ENCODE measurements at places on chromosomes 11 and 22.

DNA sequence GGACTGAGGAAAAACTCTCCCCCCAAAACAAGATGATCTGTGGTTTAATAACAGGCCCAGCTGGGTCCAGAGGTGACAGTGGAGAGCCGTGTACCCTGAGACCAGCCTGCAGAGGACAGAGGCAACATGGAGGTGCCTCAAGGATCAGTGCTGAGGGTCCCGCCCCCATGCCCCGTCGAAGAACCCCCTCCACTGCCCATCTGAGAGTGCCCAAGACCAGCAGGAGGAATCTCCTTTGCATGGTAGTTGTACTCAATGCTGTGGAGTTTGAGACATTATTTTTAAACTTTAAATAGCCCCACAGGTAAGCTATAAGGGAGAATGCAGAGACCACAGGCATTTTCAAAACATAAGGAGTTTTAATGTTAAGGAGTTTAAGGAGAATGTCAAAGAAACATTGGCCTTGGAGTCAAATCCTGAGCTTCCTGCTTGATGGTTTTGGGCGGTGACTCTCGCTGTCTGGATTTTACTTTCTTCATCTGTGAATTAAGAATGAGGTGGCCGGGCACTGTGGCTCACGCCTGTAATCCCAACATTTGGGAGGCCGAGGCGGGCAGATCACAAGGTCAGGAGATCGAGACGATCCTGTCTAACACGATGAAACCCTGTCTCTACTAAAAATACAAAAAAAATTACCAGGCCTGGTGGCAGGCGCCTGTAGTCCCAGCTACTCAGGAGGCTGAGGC lies 6.8 kb downstream of the APOL1 start:
- DNase-seq = no peak

- no peak for DNase-seq
Observed at GRCh38 chr22:17302616-17303015, 66.6 kb upstream of the CECR2 start.

DNA sequence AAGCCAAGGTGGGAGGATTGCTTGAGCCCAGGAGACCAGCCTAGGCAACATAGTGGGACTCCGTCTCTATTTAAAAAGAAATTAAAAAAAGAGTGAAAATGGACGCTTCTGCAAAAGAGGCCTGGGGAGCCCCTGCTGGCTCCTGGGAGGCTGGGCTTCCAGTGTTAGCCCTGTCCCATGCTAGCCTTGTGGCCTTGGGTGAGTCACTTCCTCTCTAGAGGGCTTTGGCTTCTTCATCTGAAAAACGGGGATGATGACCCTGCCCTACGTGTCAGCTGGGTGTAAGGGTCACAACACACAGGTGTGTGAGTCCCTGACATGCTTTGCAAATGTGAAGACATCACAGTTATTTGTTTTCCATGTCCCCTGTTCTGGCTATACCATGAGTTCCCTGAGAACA lies 32.8 kb downstream of the FAM227A start:
- DNase-seq = no peak

GRCh38 chr11:65131417-65131776 lies 2.9 kb downstream of the SYVN1 start:
- DNase-seq = no peak

DNA sequence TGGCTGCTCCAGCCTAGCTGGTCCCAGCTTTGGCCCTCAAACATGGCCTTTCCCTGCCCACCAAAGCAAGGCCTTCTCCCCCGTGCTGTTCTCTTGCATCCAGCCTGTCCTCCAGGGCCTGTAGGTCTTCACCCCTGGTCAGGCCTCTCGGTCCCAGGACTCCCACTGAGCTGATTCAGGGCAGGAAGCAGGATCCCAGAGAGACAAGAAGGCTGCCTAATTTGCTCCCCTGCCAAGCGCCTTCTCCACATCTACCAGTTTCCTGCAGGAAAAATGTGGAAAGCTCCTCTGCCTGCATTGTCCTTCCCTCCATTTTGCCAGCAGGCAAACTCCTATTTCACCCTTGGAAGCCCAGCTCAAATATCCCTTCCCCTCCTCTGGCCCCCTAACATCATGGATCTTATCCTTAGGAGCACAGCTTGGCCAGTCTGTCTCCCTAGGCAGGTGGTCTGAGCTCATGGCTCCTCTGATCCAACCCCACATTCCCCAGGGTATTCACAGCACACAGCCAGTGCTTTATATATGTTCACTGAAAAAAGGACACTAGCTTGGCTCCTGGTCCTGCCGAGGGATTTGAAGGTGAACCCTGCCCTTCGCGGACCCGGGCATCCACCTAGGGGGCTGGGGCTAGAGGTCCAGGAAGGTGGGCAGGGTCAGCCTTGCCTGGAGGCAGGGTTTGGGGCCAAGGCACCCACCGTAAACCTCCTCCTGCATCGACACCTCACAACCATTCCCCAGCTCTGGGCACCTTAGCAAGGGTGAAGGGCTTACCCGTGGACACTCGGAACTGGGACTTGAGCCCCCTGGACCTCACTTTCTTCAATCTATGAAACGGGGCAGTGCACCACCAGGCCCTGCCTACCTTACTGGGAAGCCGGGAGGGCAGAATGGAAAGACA lies 968 bp downstream of the RHBDD3 start:
- DNase-seq = no peak

DNA sequence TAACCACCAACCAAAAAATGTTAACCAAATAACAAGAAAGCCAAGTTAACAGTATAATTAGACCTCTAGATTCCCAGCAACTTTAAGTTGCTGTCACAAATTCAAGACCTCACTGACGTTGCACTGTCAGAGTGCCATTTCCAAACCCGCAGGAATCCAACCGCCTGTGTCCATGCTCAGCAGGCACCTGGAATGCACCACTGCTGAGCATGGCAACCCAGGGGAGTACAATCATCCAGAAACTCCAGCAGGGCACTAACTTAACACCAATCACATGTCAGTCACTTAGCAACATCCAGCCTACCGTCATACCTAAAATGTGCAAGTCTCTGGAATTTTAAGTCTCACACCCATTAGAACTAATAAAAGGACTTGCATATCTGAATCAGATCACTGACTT lies 48.8 kb downstream of the SMCO4 start:
- no peak for DNase-seq

- no peak for DNase-seq
Observed at GRCh38 chr11:112118176-112118575, 31.5 kb downstream of the SDHD start.

DNA sequence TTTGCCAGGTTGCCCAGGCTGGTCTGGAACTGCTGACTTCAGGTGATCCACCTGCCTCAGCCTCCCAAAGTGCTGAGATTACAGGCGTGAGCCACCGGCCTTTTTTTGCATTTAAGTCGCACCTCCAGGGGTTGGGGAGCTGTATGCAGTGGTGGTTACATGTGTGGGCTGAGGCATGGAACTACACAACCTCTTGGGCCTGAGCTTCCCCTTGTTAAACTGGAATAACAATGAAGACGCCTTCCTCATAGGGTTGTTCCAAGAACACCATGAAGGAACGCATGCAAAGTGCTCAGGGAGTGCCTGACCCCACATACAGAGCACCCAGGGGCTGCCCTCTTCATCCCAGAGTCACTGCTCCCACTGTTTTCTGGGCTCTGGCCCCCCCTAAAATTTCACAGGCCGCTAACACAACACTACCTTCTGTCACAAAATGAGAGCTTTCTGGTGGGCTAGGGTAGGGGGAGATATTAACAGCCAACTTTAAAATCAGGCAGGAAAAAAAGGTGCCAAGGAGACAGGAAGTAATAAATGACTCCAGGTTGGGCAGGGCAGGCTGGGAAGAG lies 1.3 kb upstream of the FAM118A start:
- DNase-seq = no peak

- no peak for DNase-seq
Observed at GRCh38 chr22:41551877-41552582, 7.8 kb upstream of the POLR3H start.

GRCh38 chr11:110349138-110349996 lies 53.0 kb upstream of the RDX start:
- no peak for DNase-seq

GRCh38 chr11:2480874-2481220 lies 36.0 kb downstream of the KCNQ1 start:
- DNase-seq = no peak

- DNase-seq = no peak
Observed at GRCh38 chr11:103898065-103898464, 138.4 kb upstream of the DDI1 start.

- no peak for DNase-seq
Observed at GRCh38 chr11:83971063-83971462, 684.9 kb upstream of the CCDC90B start.

- DNase-seq = no peak
Observed at GRCh38 chr11:34426766-34427185, 12.0 kb upstream of the CAT start.

- DNase-seq = no peak
Observed at GRCh38 chr11:75731095-75731494, 13.5 kb downstream of the MOGAT2 start.

GRCh38 chr11:117052196-117053149 lies 45.8 kb downstream of the SIK3 start:
- DNase-seq = no peak

DNA sequence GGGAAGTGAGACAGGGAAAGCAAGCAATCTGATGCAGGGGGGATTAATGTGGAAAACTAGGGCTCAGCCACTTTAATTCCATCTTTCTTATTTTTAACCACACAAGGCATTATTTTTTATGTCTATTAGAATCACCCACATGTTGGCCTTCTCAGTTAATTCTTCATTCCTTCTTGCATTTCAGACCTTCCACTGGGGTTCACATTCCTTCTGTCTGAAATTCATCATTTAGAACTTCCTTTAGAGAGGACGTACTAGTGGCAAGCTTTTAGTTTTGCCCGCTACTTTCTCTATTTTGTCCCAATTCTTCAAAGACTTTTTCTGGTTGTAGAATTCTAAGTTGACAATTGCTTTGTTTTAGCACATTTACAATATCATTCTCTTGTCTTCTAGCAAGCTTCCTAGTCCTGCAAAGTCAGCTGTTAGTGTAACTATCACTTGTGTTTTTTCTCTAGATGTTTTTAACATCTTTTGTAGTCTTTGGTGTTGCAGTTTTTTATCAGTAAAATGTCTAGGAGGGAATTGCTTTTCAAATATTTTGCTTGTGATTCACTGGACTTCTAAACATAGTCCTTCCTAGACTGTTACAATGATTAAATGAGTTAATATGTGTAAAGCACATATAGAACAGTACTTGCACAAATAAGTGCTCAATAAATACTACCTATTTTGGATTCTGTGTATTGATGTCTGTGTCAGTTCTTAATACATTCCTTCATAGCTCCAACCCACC lies 5.5 kb upstream of the NNMT start:
- DNase-seq = no peak

- no peak for DNase-seq
Observed at GRCh38 chr11:8757047-8757446, 74.5 kb downstream of the RPL27A start.

- DNase-seq = no peak
Observed at GRCh38 chr22:24105631-24106030, 75.7 kb upstream of the SUSD2 start.

DNA sequence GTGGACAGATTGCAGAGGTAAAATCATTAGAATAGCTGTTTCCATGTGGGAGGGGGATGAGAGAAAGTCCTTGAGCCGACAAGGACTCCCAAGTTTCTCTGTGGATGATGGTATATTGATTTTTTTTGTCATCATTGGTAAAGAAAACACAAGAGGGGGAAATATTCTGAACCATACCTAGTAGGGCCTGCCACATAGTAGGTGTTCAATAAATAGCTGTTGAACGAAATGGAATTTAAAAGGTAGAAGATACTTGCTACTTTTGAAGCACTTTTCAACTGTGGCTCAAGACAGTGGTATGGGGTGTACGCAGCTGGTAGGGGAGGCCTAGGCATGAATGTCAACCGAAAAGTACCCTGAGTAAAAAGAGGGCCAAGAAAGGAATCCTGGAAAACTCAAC lies 2.1 kb downstream of the CAVIN3 start:
- no peak for DNase-seq

- DNase-seq = no peak
Observed at GRCh38 chr11:117219001-117219400, 12.9 kb downstream of the PCSK7 start.

- DNase-seq = no peak
Observed at GRCh38 chr11:106420686-106421085, 343.2 kb downstream of the AASDHPPT start.

- no peak for DNase-seq
Observed at GRCh38 chr11:22884217-22884616, 23.9 kb upstream of the CCDC179 start.

DNA sequence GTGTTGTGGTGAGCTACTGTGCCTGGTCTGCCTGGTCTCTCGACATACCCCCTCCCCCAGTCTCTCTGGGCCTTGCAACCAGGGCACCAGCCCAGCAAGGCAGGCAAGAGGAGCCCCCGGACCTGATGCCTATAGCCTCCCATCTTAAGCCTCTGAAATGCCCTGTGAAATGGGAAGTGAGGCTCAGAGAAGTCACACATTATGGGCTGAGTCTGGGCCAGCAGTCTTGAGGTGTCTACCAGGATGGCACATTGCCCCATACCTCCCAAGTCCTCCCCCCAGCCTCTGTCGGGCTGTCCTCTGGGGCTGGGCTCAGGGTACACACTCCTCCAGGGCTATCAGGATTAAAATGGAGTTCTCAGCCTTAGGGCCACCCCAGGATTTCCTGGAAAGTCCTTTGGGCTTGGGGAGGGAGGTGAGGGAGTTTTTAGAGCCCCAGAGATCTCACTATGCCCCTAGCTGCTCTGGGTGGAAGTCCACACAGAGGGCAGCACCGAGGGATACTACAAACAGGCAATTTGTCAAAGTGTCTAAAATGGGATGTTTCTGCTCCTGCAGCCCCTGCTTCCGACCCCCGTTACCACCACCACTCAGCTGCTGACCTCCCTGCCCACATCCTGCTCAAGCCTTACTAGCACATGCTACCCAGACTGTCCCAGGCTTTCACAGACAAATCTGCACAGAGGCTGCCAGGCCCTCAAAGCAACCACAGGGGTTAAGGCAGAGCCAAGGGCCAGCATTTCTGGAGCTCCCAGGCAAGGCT lies 3.1 kb upstream of the SH3BP1 start:
- DNase-seq = no peak

GRCh38 chr22:24380220-24380904 lies 47.0 kb upstream of the ADORA2A start:
- no peak for DNase-seq

DNA sequence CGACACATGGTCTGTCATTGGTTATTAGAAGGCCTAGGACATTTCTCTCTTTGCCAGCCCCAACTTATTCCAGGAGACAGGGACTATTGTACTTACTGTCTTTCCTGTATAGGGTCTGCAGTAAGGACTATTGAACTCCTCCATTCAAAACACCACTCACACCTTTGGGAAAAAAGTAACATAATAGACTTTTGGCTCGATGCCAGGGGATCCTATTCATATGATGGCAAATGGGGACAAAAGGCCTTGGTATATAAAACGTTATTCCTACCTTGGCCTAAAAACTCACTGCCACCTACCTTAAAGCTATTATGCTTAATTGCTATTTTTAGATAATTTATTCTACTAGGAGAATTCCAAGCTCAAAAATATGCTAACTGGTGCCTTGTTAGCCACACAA lies 6.3 kb upstream of the NDUFC2 start:
- peak; percentile 46 for DNase-seq

- DNase-seq = no peak
Observed at GRCh38 chr22:49381595-49382450, 445.9 kb downstream of the BRD1 start.

- no peak for DNase-seq
Observed at GRCh38 chr11:106828576-106828975, 189.7 kb downstream of the GUCY1A2 start.

GRCh38 chr11:61957021-61957770 lies 7.0 kb downstream of the BEST1 start:
- no peak for DNase-seq

- no peak for DNase-seq
Observed at GRCh38 chr22:27986937-27987336, 67.9 kb upstream of the PITPNB start.
